ENCODE measurements at places on chromosomes 3 and 15. TPM values are rescaled to one million over a fixed set of nuclear protein-coding genes. Genes with fewer than 3 reads are reported as not detected.

Gene NGRN
- polyA plus RNA-seq = 108 TPM

Gene FANCD2OS
- polyA plus RNA-seq = 0.36 TPM

Gene CEP19
- 5.8 TPM for polyA plus RNA-seq

DNA sequence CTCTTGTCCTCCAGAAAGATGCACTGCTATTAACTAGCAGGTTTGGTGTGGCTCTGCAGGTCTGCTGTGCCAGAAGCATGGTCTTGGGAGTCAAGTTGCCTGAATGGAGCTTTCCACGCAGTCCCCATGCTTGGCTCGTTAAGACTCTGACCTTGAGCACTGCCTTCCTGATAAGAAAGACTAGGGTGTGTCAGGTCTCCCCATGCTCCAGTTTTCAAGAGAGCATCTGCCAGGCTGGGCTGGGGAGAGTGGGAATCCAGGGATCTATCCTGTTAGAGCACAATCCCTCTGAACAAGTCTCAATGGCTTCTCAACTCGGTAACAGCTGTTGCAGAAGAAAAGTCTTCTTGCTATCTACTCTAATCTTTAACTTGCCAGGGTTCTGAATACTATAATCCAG is 98.2 kb downstream of the TJP1 start:
- no peak for DNase-seq

- no peak for DNase-seq
Observed at GRCh38 chr3:51268132-51268531, 117.0 kb upstream of the MANF start.

Gene CPN2
- polyA plus RNA-seq = not detected

Gene DUOXA1
- polyA plus RNA-seq = 1.4 TPM

Gene DHX36
- 58.4 TPM for polyA plus RNA-seq

- no peak for DNase-seq
Observed at GRCh38 chr3:157718800-157719199, 215.6 kb upstream of the VEPH1 start.

Gene GOLGA6L2
- polyA plus RNA-seq = not detected

DNA sequence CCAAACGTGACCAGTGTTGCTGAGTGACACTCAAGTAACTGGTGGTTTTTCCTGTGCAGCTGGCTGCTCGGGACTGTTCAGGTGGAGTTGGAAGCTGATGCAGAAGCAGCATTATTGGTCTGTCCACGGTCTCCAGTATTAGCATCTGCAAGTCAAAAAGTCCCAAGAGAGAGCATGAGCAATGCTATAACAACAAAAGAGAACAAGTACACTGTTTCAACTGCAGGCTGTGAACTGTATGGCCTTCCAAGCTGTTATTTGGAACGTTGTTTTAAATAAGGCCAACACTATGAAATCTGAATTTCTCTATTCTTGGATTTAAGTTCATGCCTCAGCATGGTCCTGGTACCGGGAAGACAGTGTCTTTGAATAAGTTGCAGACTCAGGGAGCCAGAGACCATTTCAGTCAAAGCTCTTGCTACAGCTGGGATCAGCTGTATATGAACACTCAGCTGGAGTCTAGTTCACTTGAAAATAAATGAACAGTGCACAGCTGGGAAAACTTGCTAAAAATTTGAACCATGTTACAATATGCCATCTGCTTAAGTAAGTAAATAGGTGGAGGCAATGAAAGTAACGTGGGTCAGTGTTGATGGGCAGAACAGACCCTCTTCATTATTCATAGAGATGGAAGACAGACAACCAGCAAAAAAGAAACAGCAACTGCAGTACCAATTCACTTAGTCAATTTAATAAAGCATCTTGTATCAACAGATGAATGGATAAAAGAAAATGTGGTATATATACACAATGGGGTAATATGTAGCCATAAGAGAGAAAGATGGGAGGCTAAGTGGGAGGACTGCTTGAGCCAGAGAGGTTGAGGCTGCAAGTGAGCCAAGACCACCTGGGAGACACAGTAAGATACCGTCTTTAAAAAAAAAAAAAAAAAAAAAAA is 45.1 kb downstream of the NR1I2 start:
- peak; percentile 20 for DNase-seq

Gene TRIM42
- not detected for polyA plus RNA-seq

Gene SI
- not detected for polyA plus RNA-seq

GRCh38 chr15:71530116-71530515 is 280.2 kb upstream of the NR2E3 start:
- DNase-seq = no peak

GRCh38 chr3:52458031-52458760 is 2.8 kb downstream of the NISCH start:
- DNase-seq = no peak

DNA sequence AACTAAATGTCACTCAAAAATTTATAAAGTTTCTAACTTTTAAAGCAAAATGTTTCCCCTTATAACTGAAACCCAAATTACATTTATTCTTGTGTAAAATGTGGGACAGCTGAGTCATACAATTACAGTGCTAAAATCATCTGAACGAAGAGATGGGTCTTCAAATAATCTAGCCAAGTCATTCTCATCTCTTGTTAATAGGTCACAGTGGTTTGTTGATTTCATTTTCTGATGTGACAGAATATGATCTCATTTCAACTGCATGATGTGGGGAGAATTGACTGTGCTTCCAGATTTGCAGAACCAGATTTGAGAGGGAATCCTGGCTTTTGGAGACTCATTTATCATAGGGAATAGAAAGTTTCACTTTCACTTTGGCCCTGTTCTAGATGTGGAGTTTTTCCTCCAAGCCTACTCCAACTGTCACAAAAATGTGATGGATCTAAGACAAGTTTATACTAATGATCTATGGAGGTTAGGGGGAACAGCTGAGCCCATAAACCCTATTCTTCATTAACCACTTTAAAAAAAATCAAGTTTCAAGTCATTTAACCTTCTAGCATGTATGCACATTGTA is 685.0 kb downstream of the PDCD6IP start:
- DNase-seq = no peak

DNA sequence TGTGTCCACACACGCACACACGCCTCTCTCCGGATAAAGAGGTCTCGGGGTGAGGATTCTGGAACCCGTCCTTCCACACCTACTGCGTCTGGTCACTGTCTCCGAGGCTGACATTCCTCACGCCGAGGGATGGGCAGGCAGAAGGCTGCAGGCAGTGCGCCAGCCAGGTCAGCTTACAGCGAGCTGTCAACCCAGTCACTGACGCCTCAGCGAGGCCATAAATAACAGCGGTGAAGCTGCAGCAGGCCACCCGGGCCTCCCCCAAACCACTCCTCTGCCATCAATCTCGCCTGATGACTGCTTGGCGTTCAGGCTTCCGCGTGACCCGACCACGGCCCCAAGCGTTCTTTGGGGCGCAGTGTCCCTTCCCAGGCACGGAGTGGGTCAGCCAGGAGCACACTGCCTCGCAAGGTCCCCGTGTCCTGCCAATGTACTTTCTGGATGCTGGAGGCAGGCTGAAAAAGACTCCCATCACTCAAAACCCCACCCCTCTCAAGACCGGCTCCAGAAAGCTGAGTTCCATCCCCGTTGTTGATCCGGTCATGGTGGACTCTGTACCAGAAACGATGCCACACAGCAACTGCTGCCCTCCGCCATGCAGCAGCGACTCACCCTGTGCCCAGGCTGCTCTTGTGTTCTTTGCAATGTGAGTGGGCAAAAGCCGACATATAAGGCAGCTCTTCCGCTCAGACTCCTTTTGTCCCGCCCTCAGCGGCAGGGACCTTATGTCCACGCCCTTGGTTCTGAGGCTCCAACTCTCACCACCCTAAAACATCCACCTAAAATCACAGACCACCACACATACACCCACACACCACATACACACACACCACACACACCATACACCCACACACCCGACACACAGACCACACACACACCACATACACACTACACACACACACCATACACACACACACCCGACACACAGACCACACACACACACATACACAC is 27.1 kb downstream of the CPN2 start:
- no peak for DNase-seq

Gene PARP15
- polyA plus RNA-seq = 0.74 TPM

DNA sequence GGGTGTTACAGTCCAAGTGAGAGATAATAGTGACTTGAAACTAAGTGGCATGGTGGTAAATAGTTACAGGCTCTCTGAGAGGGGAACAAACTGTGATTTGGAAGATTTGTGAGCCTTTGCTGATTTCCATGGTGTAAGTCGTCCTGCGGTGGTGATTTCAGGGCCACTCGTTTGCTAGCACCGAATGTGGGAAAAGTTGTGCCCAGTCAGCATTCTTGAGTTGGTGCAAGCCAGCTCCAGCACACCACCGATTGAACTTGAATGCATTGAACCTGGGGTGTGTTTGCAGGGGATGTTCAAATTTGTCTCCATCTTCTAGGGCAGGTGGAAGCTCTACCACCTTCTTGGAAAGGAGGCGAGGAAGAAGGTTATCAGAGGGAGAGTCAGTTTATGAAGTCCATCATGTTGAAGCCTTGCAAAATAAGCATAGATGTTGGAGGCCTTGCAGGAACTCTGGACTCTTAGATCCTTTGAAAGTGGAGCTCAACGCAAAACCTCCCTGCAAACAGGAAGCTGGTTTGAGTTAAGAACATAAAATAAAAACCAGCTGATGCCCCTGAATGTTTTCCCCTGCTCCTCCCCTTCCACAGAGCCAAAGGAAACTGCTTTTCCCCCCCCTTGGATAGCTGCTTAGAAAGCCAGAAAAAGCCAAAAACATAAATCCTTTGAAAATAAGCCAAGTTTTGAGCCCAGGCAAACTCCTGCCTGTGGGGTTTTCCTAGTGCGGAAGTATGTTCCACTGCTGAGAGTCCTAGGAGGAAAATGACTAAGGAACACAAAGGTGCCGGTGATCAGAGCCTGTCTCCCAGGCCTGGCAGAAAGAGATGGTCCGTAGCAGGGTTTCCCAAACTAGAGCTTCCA is 21.9 kb downstream of the MAPKBP1 start:
- no peak for DNase-seq
